ENCODE measurements at places on chromosomes 12 and 14.

DNA sequence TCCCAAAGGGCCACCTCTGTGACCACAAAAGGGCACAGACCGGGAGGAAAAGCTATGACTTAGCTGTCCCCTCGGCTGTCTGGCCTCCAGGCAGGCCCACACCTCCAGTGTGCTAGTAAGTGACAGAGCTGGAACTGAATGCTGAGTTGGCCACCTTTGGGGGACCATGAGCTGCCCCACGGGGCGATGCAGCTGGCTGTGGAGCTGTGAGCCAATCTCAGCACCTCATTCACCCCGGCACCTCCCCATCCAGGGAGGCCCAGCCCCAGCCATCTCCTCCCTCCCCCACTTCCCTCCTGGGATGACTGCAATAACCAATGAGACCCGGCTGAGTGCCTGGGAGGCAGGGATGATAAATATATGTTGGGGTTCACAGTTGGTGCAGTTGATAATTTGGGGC lies 12.2 kb upstream of the TESC start:
- DNase-seq: no peak

- DNase-seq: no peak
Measured at GRCh38 chr12:84329938-84330337, 582.7 kb downstream of the SLC6A15 start.

DNA sequence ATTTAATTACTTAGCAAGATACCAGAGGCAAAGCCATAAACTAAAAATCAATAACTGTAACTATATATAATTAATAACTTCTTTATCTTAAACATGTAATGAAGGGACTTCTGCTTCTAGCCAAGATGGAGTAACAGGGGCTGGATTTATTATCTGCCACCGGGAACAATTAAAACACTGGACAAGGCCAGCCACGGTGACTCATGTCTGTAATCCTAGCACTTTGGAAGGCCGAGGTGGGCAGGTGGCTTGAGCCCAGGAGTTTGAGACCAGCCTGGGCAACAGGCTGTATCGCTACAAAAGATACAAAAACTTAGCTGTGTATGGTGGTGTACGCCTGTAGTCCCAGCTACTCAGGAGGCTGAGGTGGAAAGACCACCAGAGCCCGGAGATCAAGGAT lies 113.6 kb downstream of the TAOK3 start:
- no peak for DNase-seq

DNA sequence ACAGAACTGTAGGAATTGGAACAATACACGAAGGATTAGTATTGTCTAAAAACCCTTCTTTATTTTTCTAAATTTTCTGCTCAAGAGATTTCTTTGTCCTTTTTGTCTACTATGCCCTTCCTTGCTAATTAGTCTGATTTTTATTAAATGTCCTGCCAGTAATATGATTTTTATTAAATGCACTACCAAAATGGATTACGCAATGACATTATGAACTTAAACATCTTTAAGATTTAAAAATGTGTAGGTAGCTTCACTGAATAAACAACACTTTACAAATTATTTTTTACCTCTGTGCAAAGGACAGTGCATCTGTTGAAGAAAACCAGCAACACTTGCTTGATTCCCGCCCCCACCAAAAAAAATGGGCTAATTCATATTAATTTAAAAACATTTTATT lies 8.2 kb upstream of the PAX9 start:
- DNase-seq: no peak

DNA sequence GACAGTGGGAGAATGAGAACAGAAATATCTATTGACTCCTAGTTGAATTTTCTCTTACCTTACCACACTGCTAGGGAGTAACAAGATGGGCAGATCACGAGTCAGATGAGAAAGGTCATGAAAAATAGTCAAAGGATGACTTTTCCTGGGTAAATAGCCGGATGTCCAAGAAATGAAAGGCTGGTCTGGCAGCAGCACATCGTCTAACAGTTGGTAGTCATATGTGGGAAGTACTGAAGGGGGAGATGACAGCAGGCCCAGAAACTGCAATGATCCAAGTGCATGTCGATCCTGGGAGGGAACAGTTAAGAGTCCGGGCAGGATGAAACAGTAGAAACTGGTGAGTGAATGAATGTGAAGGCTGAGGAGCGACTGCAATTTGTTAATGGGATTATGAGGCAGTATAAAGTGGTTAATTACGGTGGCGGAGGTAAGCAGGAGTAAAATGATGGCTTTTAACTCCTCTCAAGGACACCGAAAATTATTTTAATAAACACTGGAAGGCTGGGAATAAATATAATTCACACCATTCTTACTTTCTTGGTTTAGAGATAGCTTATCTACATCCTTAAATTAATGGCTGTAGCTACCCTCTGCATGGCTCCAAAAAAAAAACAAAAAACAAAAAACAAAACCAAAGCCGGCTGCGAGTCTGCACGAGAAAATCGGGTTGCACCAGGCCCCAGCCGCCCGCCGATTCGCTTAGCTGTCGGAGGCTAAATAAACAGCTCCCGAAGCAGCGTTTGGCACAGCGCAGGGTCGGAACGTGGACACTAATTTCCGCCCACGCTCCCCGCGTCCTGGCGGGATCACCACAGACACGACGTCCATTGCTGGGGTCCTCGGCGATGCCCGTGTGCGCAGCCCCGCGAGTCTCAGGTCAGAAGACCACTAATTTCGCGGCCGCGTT lies 1.0 kb upstream of the ERC1 start:
- peak; percentile 64 for DNase-seq

DNA sequence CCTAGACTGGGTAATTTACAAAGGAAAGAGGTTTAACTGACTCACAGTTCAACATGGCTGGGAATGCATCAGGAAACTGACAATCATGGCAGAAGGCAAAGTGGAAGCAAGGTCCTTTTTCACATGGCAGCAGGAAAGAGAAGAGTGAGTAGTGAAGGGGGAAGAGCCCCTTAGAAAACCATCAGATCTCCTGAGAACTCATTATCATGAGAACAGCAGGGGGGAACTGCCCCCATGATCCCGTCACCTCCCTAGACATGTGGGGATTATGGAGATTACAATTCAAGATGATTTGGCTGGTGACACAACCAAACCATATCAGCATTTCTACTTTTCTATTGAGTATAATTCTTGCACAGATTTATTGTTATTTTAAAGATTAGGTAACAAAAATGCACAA lies 822.1 kb upstream of the FLRT2 start:
- DNase-seq: no peak

GRCh38 chr12:128734371-128734770 lies 89.4 kb downstream of the SLC15A4 start:
- DNase-seq: no peak

- DNase-seq: no peak
Measured at GRCh38 chr14:21240417-21240816, 28.8 kb downstream of the HNRNPC start.

- DNase-seq: no peak
Measured at GRCh38 chr12:94239332-94239993, 91.1 kb downstream of the PLXNC1 start.

GRCh38 chr12:90008277-90008676 lies 299.6 kb upstream of the ATP2B1 start:
- DNase-seq: no peak

DNA sequence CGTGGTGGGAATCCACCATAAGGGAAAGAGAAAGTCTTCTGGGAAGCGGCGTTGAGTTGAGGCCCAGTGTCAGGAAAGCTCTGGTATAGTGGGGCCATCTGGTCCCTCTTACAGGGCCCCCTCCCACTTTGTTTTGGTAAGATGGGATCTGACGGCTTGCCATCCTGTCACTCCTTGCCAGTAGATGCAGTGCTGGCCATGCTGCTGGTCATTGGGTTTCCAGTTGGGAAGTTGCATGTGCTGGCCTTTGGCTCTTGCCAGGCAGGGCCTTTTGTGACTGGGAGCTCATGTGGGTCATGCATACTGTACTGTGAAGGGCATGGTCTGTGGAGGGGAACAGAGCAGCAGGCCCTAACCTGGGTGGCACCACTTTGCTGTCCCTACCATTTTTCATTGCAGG lies 3.8 kb downstream of the TRAF3 start:
- no peak for DNase-seq

DNA sequence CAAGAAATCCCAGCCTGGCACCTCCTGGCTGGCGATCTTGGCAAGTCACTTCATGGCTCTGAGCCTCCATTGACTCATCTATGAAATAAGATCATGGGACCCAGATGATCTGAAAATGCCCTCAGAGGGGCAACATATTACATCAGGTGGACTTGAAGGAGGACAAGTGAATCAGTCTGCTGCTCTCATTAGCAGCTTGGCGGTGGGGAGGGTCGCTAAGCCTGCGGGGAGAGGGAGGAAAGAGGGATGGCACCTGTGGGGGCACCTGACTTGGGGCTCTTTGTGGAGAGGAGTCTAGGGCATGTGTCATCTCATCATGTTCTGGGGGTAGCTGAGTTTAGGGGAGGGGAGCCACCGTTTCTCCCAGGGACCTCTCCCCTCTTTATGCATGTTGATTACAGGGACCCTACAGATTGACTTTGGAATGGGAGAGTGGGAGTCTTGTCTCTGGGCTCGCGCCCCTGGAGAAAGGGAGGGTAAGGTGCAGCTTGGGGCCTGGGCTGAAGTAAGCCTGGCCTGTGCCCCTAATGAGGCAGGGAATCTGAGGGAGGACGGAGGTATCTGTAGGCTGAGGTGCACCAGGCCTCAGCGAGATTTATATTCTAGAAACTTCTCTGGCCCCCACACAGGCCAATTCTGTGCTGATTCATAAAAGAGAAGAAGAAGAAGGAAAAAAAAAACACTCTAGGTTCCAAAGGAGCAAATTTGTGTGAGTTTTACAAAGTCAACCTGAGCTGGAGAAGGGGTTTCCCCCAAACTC lies 29.3 kb upstream of the BATF start:
- no peak for DNase-seq

- no peak for DNase-seq
Measured at GRCh38 chr14:24965934-24966578, 83.9 kb downstream of the STXBP6 start.

GRCh38 chr12:12482959-12483358 lies 79.7 kb downstream of the DUSP16 start:
- no peak for DNase-seq

- DNase-seq: peak; percentile 41
Measured at GRCh38 chr14:98408713-98409112, 863.3 kb downstream of the BCL11B start.

GRCh38 chr14:77103951-77104350 lies 5.9 kb downstream of the CIPC start:
- DNase-seq: no peak

DNA sequence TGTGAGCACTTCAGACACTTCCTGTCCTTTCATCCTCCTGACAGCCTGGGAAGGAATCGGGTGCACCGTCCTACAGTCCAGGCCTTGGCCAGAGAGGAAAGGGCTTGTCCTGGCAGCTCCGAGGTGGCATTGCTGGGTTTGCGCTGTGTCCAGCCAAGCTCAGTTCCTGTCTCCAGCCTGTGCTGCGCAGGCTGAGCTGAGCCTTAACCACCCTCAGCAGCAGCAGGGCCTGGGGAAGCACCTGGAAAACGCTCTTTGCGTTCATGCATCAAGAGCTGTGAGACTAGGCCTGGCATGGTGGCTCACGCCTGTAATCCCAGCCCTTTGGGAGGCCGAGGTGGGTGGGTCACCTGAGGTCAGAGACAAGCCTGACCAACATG lies 33.7 kb upstream of the EML1 start:
- DNase-seq: no peak

DNA sequence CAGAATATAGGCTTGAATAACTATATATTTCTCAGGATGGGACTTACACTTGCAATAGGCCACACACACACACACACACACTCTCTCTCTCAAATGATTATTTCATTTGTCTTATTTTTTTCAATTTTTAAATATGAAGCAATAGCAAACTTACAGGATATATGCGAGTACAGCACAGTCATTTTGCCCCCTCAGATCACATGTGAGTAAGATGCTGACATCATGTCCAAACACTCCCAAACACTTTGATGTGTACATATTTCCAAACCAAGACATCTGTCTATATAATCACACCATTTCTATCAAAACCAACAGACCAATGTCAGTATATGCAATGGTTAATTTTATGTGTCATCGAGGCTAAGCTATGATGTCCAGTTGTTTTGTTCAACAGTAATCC lies 1535.9 kb upstream of the FLRT2 start:
- DNase-seq: no peak

DNA sequence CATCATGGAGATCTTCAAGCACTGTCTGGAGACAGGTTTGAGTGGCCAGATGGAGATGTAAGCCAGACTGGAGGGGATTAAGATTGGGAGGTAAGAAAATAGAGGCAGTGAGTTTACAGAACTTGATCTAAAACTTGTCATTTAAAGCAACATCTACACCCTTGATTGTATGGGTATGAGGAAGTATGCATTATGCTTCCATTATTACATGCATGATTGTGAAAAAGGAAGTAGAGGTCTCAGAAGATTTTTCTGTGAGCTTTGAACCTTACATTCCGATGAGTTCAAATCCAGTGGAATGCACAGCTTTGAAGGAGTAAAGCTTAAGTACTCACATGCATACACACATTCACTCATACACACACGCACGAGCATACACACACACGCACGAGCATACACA lies 550.8 kb downstream of the MED13L start:
- DNase-seq: no peak

DNA sequence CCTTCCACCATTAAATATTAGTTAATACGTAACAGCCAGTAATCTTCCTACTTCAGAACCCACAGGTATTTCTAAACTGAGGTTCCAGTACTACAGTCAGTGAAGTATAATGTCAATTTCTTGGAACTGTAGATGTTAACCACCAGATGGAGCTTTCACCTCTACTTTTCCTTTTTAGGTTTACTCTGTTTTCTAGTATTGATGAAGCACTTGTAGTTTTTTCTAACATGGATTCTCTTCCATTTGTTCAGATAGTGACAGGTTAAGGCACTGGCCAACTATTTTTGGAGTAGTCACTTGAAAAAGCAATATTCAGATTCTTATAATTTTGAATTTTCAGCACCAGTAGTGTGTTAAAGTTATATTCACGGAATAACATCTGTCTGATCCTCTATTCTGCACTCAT lies 4.6 kb upstream of the SEC23A start:
- no peak for DNase-seq

- no peak for DNase-seq
Measured at GRCh38 chr12:25694072-25694471, 141.0 kb upstream of the LMNTD1 start.

GRCh38 chr14:76698191-76698590 lies 63.1 kb upstream of the VASH1 start:
- no peak for DNase-seq

- no peak for DNase-seq
Measured at GRCh38 chr14:90509403-90509802, 112.6 kb downstream of the CALM1 start.

GRCh38 chr12:7431993-7432685 lies 11.8 kb downstream of the CD163L1 start:
- no peak for DNase-seq

GRCh38 chr14:89317051-89317691 lies 99.9 kb downstream of the FOXN3 start:
- no peak for DNase-seq

DNA sequence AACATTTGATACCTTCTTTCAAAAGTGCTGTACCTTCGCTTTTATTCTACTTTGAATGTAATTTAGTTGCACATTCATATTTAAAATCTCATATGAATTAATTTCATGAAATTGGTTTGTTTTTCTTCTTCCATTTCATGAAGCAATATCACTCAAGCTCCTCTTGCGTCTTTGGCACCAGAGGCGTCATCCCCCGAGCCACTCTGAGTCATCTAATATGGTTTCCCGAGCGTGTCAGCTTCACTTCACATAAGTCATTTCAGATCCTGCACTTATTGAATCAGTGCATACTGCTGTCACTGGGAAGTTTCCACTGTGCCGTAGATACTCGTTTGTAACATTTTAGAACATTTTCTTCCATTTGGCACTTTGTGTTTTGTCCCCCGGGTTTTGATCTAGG lies 105.6 kb downstream of the SLC25A47 start:
- DNase-seq: no peak

GRCh38 chr12:130476451-130477135 lies 138.9 kb downstream of the PIWIL1 start:
- DNase-seq: no peak

All from CD4-positive, alpha-beta T cell treated with Interleukin-17A for 4 hours (primary cell).